ENCODE measurements at places on chromosomes 11 and 22. TPM values are rescaled to one million over a fixed set of nuclear protein-coding genes. Genes with fewer than 3 reads are reported as not detected.

- no peak for DNase-seq
Measured at GRCh38 chr22:29003975-29004646, 57.5 kb downstream of the C22orf31 start.

- DNase-seq: peak; percentile 74
Measured at GRCh38 chr22:28909375-28909774, 26.0 kb downstream of the ZNRF3 start.

DNA sequence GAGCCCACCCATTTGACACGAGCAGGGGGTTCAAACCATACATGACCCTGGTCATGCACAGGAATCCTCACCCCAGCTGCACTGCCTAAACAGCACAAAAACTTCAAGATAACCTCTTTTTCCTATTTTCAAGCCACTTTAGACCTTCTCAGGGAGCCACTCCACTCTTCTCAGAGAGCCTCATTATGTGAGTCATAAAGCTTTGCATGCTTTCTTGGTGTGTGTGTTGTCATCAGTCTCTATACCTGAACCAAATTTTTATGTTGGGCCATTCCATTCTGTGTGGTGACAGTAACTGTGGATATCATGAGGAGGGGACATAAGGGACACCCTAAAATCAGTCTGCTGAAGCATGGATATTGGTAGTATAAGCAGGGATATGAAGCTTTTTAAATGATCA, 769.5 kb upstream of the API5 start:
- no peak for DNase-seq

DNA sequence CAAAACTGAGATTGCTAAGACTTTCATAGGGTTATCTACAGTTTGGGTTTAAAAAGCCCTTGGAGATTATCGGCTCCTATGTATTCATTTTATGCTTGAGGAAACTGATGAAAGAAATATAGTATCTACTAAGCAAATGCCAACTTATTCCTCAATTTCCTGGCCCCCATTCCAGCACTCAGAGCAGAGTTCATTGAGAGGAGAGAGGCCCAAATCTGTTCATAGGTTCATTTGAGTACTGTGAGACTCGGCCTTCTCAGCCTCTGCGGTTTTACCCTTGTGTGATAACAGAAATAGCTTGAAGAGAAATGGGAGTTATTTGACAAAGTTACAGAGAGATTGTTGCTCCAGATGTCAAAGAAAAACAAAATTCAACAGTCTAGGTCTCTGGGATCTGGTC, 226.7 kb upstream of the ARHGAP42 start:
- no peak for DNase-seq

DNA sequence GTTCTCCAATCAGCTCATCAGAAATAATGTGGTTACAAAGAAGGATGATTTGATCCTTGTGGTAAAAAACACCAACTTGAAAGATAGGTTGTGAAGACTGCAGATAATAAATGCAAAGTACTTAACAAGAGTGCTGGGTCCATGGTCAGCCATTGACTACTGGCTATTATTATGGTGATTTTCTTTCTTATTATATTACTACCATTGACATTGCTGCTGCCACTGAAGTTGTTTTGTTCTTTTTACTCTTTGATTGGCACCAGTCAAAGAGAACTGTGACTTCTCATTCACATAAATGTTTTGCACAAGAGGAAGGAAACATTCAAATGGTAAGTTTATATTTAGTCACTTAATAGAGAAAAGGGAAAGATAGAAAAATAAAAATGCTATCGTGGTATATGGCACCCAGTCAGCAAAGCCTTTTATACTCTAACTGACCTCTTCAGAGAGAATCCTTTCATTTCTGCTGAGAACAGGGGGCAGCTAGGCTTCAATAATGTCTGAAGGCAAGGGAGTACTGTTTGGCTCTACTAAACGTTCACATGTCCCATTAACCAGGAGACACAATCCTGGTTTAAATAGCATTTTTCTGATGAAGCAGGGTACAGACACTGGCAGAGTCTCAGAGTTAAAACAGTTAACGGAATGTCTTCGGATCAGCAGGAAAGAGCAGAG, 64.8 kb downstream of the LRRC4C start:
- DNase-seq: no peak

Gene KDM4E
- 0.09 TPM for total RNA-seq

- DNase-seq: no peak
Measured at GRCh38 chr22:39569066-39569465, 1.5 kb upstream of the CACNA1I start.

Gene OR5T1
- not detected for total RNA-seq

Gene SLCO2B1
- total RNA-seq: not detected

DNA sequence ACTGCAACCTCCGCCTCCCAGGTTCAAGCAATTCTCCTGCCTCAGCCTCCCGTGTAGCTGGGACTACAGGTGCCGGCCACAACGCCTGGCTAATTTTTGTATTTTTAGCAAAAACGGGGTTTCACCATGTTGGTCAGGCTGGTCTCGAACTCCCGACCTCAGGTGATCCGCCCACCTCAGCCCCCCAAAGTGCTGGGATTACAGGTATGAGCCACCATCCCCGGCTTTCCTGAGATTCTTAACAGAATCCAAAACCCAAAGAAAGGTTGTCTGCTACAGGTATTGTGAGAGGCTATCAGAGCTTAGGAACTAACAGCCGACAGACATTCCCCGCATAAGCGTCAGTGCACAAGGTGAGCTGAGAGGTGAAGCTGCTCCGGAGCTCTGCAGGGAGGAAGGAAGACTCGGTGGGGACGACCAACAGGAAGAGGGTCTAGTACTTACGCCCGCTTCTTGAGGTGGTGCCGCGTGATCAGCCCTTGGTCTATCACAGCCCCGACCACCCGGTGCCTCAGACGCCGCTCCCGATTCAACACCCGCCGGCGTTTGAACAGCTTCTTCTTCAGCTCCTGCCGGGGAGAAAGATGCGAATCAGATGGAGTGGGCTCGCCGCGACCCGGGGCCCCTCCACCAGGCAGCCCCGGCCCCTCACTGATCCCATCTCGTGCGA, 470 bp downstream of the C11orf98 start:
- peak; percentile 53 for DNase-seq

- DNase-seq: peak; percentile 63
Measured at GRCh38 chr11:11848891-11849746, 7.3 kb downstream of the USP47 start.

DNA sequence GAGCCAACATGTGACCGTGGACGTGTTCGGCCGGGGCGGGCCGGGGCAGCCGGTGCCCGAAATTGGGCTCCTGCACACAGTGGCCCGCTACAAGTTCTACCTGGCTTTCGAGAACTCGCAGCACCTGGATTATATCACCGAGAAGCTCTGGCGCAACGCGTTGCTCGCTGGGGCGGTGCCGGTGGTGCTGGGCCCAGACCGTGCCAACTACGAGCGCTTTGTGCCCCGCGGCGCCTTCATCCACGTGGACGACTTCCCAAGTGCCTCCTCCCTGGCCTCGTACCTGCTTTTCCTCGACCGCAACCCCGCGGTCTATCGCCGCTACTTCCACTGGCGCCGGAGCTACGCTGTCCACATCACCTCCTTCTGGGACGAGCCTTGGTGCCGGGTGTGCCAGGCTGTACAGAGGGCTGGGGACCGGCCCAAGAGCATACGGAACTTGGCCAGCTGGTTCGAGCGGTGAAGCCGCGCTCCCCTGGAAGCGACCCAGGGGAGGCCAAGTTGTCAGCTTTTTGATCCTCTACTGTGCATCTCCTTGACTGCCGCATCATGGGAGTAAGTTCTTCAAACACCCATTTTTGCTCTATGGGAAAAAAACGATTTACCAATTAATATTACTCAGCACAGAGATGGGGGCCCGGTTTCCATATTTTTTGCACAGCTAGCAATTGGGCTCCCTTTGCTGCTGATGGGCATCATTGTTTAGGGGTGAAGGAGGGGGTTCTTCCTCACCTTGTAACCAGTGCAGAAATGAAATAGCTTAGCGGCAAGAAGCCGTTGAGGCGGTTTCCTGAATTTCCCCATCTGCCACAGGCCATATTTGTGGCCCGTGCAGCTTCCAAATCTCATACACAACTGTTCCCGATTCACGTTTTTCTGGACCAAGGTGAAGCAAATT, 1.8 kb downstream of the FUT4 start:
- DNase-seq: no peak

Gene PDE2A
- 0.97 TPM for total RNA-seq

DNA sequence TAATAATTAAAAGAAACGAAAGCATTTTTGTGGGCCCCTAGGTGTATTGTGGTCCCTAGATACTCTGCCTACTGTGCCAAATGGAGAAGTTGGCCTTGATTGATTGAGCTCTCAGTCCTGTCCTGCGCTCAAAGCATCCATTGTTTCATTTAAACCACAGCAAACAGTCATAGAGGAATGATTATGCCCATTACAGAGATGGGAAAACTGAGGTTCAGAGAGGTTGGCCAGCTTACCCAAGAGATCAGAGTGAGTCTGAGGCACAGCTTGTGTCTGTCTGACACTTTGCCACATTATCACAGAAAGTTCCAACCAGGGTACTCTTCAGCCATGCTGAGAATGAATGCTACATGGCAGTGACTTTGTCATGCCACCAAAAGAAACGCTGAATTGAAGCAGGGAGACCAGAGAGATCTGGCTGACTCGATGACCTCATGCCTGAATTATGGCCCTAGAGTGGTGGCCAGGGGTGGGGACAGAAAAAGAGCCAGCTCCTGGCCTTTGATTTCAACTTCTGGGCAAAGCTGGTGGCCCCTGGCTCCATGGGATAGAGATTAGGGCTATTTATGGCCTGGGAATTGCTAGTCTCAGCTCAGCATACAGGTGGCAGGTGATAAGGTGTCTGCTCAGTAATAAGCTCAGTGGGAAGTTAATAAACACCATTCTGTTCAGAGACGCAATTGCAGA, 180.5 kb downstream of the MIAT start:
- DNase-seq: no peak

DNA sequence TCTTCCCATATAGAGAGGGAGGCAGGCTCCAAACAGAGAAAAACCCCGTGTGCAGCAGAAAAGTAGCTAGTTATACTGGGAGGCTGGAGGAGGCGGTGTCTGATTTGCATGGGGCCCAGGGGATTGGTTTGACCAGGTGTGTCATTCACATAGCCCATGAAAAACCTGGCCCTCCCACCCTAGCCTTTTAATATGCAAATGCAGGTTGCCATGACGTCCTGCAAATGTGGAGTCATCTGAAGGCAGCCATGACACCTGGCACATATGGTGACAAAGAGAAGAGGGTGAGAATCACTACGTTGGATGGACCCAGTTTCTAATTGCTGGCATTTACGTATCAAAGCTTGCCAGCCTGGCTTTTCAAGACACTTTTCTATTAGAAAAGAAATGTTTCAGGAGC, 57.8 kb downstream of the FAM181B start:
- DNase-seq: no peak

Gene ZNF280B
- 2.8 TPM for total RNA-seq

DNA sequence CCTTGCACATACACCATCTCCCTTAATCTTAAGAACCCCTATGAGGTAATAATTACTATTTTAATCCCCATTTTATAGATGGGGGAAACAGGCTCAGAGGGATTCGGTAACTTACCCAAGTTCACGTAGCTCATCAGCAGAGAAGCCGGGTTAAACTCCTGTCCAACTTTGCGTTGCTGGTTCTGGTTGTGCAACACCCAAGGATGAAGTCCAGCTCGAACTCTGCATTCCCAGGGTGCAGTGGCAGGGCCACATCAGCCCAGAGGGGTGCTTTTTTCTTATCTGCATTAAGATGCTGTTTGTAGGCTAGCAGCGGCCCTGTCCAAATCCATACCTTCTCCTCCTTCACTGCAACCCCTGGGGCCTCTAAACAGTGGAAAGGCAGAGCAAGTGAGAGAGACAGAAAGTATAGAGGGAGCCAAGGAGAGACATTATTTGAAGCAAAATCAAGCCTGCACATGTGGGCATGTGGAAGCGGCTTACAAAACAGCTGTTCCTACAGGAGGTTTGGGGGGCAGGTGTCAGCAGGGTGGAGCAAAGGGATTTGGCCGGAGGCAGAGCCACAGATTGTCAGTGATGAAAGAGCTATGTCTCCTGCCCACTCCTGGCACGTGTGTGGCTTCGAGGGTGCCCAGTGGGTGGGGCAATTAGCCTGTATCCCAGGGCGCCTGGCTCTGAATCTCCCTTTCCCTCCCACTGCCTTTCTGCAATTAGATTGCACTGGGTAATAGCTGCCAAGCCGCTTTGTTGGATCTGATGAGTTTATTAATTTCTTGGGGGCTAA, 129.5 kb upstream of the TBCEL start:
- no peak for DNase-seq
